ENCODE measurements at places on chromosomes 6 and 20. TPM values are rescaled to one million over a fixed set of nuclear protein-coding genes. Genes with fewer than 3 reads are reported as not detected.

Gene RAB32
- 134 TPM for total RNA-seq

Gene TRIM40
- total RNA-seq, result not detected

Gene HSPA1L
- 0.78 TPM for total RNA-seq

Gene SMLR1
- not detected for total RNA-seq

Gene STMND1
- not detected for total RNA-seq

Gene OOEP
- not detected for total RNA-seq

Gene TRAPPC3L
- not detected for total RNA-seq

Gene SEMG1
- total RNA-seq, result not detected

Gene TRIM39
- total RNA-seq, result 8.9 TPM
